ENCODE measurements at places on chromosomes 6 and 20.

DNA sequence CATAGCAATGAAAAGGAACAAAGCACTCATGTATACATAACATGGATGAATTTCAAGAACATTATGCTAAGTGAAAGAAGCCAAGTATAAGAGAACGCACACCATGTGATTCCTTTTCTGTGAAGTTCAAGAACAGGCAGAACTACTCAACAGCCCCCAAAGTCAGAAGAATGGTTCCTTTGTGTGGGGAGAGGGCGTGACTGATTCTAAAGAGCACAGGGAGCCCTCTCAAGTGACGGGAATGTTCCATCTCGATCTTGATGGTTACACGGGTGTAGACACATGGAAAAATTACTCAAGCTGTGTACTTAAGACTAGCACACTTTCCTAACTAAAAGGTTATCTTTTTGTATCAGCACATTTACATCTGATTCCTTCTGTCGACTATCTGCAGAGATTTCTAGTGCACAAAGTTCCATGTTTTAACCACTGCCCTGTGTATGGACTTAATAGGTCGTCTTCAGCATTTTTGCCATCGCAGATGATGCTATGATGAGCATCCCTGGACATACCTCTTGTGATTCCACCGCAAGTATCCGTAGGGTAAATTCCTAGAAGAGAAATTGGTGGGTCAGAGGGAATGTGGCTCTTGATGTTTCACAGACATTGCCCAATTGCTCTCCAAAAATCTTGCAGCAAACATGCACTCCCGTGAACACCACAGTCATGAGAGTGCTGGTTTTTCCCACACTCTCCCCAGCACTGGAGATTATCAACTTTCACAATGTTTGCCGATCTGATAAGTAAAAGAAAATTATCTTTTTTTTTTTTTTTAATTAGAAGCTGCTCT lies 279.3 kb downstream of the BMP7 start:
- no peak for DNase-seq

- no peak for DNase-seq
Measured at GRCh38 chr20:59122566-59122919, 41.1 kb upstream of the ZNF831 start.

GRCh38 chr6:169238766-169239165 lies 14.9 kb downstream of the THBS2 start:
- no peak for DNase-seq

- no peak for DNase-seq
Measured at GRCh38 chr6:6193221-6193745, 127.2 kb downstream of the F13A1 start.

DNA sequence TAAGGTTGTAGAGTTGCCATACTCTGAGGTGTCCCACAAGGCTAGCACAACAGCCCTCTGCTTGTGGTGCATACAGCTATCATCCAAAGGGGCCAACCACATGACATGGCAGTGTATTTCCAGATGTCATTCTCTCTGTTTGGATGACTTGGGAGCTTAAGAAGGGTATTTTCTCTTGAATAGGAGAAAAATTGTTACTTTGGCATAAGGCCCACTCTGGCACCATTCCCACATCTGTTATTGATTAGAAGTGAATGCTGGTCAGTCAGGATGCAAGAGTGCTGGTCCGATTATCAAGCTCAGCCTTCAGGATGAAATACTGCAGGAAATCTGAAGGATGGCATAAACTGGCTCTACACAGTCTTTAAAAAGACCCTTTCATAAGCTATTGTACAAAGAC lies 83.6 kb upstream of the C20orf144 start:
- DNase-seq = no peak

- DNase-seq = peak; percentile 85
Measured at GRCh38 chr6:137799950-137800568, 67.0 kb upstream of the TNFAIP3 start.

GRCh38 chr6:44452725-44453124 lies 65.2 kb downstream of the CDC5L start:
- no peak for DNase-seq

DNA sequence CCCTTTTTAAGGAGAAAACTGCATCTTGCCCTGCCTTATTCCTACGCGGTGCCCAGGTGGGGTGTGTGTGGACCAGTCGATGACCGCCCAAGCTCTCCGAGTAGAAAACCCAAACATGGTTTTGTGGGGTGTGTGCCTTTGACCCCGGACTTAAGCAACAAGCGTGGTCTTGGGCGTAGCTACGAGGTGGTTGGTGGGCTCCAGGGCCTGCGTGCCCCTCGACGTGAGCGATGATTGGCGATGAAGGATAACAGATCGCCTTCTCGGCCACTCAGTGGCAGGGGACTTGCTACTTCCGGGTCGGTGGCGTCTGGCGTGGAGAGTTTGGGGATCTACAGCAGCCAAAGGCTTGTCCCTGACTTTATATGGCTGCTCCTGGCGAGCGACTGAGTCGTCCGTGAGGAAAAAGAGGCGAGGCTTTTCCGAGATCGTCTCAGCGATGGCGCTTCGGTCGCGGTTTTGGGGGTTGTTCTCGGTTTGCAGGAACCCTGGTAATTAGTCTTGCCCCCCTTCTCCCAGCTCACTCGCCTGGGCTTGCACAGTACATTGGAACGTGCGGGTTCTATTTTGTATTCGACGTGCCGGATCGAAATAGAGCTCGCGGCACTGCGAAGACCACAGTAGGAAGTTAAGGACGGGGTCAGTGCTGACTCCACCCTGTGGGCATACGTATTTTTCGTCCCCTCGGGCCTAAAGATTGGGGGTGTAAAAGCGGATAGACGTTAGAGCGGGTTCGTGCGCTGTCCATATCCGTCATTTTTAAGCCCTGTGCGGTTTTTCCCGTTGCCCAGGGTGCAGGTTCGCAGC lies at the start of gene MRPL18:
MRPL18 (plus strand) TSS at position 319 of the 807 bp plus-strand sequence; CDS start at position 440, 121 bp downstream.
- peak; percentile 97 for DNase-seq

- DNase-seq = no peak
Measured at GRCh38 chr6:111624401-111625098, 18.9 kb upstream of the TRAF3IP2 start.

- no peak for DNase-seq
Measured at GRCh38 chr20:3669710-3670367, 6.6 kb upstream of the GFRA4 start.

DNA sequence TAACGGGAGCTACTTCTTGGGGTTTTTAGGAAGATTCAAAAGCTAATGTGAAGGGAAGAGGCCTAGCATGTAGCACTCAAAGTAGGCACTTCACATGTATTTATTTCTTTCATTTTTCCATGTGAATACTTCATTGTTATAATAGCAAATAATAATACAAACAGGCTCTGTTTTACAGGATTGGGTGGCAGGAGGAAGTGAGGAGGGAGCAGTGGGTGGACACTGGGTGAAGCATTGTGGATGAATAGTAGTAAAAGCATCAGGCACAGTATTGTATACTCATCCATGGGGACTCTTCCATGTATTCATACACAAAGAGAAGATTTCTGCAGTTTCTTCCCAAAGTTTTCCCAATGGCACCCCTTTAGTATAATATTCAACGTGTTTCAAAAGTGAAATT lies 38.4 kb upstream of the SNRPB2 start:
- DNase-seq = no peak

DNA sequence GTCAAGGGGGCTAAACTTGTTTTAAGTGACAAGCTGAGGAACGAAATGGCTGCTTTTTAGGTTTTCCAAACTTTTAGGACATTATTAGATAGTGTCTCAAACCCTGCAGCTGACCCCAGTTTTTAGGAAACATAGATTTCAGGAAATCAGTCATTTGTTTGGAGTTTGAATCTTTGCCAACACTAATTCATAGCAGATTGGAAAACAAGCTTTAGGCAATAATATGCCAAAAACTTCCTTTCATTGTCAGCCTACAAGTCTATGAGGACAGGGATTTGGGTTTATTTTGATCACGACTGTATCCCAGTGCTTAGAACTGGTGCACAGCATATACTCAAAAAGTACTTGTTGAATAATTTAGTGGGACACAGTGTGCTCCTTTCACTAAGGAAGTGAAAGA lies 123.2 kb downstream of the TINAG start:
- DNase-seq = no peak

DNA sequence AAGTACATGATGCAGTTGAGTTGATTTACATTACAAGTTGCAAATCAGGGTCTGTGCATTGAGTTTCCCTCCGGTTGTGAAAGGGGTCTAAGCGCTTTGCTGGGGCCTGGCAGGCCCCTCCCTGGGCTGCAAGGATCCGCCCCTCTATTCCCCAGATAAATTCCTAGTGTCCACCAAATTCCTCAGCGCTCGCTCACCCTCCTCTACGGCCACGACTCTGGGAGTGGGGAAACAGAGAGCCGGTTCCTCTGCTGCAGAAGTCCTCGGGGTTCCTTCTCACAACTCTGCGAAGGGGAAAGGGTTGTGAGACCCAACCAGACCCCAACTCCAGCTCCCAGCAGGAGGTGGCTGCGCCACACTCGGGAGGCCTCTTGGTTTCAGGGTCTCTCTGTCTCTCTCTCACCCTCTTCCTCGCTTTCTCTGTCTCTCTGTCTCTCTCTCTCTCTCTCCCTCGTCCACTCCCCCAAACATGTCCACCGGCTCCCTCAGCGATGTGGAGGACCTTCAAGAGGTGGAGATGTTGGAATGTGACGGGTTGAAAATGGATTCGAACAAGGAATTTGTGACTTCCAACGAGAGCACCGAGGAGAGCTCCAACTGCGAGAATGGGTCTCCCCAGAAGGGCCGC lies at the start of gene TCF21:
TCF21 (plus strand) TSS at position 185 of the 628 bp plus-strand sequence; CDS start at position 470, 285 bp downstream.
- DNase-seq = no peak

GRCh38 chr6:156598855-156599180 lies 178.4 kb upstream of the ARID1B start:
- no peak for DNase-seq

DNA sequence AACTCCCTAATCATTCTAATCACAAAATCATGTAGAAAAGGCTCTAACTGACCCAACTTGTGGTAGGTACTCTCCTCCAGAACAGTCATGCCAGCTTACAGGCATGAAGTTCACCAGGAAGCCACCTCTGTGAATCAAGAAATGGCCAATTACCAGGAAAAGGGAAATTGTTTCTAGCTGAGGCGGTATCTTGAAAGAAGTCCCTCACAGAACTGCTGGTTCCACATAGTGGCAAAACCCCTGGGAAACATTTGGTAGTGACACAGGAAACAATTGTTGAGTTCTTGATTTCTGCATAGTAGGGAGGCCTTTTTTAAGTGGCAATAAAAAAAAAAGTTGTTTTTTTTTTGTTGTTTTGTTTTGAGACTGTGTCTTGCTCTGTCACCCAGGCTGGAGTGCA lies 3.4 kb upstream of the ZHX3 start:
- DNase-seq = peak; percentile 44

- DNase-seq = peak; percentile 50
Measured at GRCh38 chr6:166907373-166907841, 48.9 kb downstream of the RNASET2 start.

DNA sequence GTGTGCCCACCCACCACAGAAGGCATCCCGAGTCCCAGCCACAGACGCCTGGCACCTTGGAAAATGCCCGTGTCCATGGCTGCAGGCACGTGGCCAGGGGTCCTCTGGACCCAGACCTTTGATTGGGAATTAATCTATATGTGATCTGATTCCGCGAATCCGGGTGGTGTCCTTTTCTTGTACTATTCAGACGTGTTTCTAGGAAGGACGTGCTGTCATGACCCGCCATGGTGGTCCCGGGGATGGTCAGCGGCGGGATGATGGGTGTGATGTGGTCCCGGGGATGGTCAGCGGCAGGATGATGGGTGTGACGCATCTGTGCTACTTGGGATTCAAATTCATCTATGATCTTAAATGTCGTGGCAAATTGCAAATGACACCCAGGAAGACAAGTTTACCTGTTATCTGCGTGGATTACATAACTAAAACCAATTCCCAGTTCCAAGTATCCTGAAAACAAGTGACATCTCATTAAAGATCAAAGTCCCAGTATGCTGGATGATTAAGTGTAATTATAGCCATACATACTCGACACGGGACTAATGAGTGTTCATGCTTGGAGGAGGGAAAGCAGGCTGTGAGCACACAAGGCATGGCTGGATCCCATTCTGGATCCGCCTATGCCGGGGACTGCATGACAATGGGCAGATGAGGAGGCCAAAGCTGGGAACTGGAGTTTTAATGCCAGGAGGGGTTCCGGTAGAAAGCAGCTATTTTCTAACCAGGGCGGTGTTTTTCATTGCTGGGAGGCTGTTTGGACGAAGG lies 256.5 kb downstream of the TAF4 start:
- no peak for DNase-seq

DNA sequence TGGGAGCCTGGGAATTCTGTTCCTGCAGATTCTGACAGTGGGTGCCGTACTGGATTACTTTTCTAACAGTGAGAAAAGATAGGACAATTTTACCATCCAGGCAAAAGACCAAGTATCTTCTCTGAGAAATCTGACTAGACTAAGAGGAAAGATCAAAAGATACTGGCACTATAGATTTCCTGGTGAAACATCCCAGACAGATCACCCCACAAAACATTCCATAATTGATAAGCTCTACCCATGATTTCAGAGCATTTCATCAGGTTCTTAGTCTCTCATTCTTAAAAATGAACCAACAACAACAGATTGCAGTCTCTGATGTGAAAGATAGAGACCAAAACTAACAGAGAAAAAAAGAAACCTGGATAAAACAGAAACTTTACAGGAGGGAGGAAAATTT lies 13.6 kb upstream of the UBR2 start:
- no peak for DNase-seq

DNA sequence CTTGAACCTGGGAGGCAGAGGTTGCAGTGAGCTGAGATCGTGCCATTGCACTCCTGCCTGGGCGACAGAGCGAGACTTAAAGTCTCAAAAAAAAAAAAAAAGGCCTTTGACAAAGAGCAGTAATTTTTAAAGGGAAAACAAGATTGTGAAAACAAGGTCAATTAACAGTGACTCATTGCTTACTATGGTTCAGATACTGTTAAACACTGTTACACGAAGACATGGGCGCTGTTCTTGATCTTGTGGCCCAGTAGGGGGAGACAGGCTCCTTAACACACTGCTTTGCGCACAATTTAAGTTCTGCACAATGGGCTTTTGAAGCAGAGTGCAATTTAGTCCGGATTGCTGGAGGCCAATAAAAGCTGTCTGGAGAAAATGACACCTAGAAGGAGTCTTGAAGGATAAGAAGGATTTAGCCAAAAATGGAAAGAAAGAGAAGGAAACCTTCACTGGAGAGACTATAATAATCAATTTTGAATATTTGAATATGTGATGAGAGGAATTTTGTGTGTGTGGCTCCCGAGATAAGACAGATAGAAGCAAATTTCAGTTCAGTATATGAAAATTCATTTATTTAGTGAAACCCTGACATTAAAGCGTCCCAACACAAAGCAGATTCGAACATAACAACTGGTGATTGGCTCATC lies 6.0 kb upstream of the LATS1 start:
- peak; percentile 79 for DNase-seq

DNA sequence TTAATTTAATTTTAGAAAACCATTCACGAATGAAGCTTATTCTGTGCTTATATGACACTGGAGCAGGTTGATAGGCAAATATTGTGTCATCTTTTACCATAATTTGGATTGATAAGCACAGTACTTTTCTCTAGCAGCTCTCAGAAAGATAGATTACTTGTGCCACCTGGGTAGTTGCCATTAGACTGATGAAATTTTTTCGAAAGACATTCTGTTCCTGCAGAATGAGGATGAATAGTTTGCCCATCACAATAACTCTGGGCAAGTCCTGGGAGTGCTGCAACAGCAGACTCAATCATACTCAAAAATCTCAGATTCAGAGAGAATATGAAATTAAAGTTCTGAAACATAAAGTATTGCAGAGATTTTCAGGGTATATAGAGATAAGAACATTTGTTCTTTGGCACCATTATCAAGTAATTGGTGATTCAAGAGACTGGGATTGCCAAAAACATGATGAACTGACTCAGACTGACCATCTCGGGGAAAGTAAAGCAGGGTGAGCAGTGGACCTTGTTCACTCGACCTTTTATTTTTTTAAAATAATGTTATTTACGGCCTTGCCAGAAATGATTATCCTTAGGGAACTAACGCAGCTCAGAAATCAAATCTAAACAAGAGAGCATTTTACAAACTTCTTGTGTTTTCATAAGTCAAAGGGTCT lies 65.8 kb upstream of the PTCHD4 start:
- no peak for DNase-seq

Data from inflammatory macrophage treated with lipopolysaccharide for 4 hours (primary cell).